PC-9 (cell line): ENCODE measurements at places on chromosomes 7 and 10. TPM values are rescaled to one million over a fixed set of nuclear protein-coding genes. Genes with fewer than 3 reads are reported as not detected.

DNA sequence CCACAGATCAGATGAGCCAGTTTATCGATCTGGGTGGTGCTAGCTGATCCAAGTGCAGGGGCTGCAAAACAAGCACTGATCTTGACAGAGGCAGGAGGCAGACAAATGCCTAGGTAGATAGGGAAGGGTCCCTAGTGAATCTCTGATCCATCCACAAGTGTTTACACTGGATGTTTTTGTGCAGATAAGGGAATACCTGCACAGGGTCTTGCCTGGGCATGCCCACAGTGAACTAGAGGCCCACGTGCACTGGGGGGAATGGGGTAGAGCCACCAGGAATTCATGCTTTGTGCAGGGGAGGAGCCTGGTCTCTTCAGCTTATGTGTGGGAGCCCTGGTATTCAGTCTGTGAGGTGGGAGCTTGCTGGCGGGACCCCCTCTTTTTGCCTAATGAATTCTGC is 50.3 kb downstream of the SDHAF3 start:
- DNase-seq: no peak

DNA sequence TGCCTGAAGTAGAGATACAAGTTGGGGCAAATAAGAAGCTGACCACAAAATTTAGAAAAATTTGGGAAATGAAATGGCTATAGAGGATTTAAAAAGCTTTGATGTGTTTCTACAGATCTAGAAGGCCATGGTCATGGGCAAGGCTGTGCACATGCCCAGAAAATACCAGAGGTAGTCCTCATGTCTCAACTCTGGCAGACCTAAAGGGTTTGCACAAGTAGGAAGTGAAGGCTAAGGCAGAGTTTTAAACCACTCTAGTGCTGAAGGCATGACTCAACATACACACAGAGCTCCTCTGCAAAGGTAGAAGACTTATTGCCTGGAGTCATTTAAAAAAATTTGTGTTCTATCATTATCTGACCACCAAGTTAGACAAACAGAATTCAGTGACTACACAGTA is 364.6 kb downstream of the CCSER2 start:
- DNase-seq: no peak

Gene FZD1
- 2.6 and 2.8 TPM in 2 replicates for total RNA-seq

- DNase-seq: no peak
Measured at GRCh38 chr7:157347217-157347904, 10.6 kb downstream of the DNAJB6 start.

DNA sequence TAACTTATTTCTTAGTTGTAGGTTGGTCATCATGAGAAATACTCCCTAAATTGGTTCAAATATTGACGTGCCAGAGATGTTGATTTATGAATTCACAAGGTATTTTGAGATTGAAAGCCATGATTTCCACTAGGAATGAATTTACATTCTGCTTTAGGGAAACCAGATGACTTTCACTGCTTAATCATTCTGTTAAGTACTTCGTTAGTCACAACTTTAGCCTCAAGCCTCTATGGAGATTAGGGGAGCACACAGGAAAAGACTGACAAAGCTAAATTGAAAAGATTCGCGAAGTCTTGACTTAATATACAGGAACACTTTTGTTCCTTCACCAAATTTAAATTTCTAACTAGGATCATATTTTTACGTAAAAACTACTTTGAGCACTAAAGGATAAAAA is 250.4 kb upstream of the CACNA2D1 start:
- no peak for DNase-seq

DNA sequence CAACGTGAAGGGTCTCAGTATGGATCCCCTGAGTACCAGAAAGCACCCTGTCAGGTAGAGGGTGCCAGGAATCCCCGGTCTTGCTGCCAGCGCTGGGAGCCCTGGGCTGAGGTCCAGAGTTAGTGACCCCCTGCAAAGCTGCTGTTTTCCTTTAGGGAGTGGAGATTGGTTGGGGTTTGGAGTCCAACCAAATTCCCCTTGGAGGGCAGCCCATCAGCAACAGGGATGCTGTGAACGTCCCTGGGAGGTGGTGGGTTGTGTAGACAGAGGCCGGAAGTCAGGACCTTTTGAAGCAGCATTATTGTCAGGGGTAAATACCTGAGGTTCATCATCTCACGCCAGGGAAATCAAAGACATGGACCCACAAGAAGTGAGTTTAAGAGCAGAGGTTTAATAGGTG is 104.2 kb downstream of the COL26A1 start:
- no peak for DNase-seq

DNA sequence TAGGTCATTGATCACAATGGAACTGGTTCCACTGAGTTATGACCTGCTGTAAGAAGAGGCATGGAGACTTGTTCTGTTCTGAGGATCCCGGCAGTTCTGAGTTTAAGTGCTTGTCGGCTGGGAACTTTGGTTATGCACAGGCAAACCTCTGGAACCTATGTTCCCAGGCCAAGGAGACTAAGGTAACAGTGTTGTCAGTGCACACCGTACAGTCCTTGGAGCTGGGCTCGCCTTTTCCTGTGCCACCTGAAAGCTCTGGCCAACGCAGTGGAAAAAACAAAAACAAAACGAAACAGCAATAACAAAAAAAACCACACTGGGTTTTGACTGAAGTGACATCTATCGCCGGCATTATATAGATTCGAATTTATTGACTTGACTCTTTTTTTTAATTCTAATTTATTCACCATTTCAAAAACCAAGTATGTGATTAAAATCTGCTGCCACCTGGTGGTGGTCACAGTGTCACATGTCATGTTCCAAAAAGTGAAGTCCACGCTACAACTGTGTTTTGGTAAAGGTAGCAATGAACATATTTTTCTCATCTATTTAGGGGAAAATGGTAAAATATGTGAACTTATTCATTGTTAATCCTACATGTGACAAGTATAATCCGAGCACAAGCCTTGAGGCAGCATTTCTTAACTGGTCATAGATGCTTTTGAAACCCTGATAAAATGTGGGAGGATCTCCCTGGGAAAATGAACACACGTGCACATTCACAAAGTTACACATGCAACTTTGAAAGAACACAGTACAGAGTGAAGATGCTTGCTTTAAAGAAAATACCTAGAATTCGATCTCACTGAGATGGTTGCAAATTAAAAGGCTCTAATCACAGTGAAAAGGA is 113.8 kb upstream of the PPP2R2D start:
- no peak for DNase-seq

Gene IFIT3
- 6.2 and 7.2 TPM in 2 replicates for total RNA-seq

GRCh38 chr10:3955493-3955892 is 170.5 kb upstream of the KLF6 start:
- no peak for DNase-seq

Gene TRIM74
- total RNA-seq: 1.2 and 2.6 TPM in 2 replicates
